ENCODE measurements at places on chromosomes 16 and 17.

- DNase-seq, result peak; percentile 87
Observed at GRCh38 chr16:65547772-65548446, 426.0 kb upstream of the CDH11 start.

DNA sequence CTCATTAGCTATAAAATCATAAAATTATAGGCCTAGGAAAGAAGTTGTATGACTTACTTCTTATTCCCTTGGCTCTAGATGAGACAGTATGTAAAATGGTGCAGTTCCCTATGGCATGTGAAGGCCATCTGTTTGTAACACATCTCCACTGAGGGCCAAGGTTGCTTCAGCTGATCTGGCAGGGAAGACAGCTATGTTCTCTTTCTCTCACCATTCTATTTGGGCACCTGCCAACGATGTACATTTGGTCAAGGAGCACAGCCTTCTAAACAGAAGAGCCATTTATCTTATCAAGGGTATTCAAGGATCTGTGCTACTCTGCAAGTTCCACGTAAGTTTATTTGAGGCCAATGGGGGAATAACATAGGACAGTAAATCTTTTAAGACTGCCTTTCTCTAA, 129.8 kb upstream of the TOM1L1 start:
- DNase-seq, result no peak

DNA sequence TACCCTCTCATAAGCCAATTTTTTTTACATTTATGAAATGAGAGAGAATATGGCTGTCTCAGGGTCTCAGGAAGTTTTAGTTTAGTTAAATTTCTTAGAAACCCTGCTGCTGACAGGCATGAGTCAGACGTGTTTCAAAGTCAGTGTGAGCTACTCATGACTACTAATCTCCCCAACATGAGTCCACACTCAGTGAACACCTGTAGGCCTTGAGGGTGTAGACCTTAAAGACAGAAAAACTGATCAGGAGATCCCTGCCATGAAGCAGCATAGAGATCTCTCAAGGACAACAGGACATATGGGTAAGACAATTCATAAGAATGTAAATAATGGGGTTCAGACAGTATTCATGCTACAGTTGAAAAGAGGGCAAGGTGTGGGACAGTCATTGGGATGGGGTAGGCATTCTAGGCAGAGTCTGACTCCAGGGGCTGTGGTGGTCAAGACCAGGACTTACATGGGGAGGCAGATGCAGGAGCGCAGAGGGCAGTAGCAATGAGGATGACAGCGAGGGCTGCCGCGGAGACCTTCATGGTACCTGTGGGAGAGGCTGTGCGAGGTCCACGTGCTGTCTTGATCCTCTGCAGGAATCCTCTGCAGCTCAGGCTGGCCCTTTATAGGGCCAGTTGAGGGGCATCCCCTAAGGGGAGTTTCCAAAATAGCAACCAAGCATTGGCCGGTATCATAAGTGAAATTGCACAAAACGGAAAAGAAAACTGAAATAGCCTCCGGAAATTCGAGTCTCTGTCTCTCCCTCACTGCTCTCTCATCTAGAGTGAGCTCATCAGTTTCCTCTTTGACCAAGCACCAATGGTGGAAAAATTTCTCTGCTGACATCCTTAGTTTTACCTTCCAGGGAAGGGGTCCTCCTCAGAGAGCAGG, at the start of gene CCL5:
CCL5 (minus strand) TSS at position 588 of the 882 bp plus-strand sequence.
- no peak for DNase-seq

- no peak for DNase-seq
Observed at GRCh38 chr17:36545077-36545464, 352 bp downstream of the GGNBP2 start.

GRCh38 chr16:75909746-75910145, 183.5 kb upstream of the CPHXL start:
- no peak for DNase-seq

- no peak for DNase-seq
Observed at GRCh38 chr16:31094088-31094423, 541 bp downstream of the VKORC1 start.

DNA sequence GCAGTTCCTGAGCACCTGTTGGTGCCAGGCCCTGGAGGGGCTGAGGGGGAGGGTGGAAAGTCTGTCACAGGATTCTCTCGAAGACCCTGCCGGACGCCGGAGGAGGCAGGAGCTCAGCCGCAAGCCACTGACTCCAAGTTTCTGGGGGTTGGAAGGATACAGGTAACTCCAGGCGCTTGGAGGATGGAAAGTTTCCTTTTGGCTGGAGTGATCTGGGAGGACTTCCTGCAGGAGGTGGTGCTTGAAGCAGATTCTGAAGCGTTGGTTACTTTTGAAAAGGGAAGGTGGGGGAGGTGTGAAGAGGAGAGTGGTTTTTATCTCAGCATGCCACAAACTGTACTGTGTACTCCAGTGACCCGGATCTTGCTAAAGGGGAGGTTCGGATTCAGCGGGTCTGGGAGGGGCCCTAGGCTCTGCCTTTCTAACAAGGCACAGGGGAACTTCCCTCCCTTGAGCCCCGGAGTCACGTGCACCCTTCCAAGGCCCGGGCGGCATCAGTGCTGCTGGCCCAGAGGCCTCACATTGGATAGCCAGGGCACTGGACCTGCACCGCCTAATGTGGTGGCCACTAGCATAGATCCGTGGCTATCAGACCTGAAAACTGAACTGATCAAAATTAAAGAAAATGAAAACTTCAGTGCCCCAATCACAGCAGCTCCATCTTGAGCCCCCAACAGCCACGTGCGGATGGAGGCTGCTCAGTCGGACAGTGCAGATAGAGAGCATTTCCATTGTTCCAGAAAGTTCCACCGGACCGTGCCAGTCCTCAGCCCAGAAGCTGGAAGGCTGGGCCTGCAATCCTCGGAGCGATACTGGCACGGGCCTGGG, 42.2 kb upstream of the GSE1 start:
- DNase-seq, result no peak

GRCh38 chr16:48499923-48500381, 110.0 kb downstream of the N4BP1 start:
- peak; percentile 61 for DNase-seq

DNA sequence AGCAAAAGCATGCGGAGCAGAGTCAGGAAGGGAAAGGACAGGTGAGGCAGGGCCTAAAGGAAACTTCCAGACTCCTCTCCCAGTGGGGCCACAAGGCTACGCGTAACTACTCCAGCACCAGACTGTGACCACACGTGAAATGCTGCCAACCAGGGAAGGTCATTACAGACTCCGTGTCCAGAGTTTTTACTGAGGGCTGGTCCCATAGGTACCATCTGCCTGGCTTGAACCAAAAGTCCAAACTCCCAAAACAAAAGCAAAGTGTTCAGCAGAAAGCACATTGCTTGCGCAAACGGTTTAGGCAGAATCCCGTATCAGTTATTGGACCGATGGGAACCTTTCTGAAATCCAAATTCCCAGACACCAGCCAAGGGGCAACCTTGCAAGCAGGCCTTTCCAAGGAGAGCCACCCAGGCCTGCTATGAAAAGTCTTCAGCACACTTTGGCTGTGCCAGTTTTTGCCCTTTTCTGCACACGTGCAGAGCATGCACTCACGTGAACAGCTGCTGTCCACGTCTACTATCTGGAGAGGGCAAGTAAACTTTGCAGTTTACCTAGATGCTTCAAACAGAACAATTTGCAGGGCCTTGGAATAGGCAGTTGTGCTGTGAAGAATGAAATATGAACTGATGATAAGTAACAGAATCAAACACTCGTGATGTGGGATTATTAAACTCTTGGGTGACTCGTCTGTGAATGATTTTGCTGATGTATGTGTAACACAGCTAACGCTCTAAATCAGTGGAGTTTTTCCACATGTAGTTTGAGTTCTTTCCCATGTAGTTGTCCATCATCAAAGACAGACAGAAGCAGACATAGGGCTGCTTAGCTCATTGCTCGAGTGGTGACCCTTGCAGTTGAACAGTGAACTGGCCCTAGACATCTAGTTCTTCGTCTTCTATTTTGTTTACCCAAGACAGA, 58.1 kb upstream of the CRISPLD2 start:
- no peak for DNase-seq

DNA sequence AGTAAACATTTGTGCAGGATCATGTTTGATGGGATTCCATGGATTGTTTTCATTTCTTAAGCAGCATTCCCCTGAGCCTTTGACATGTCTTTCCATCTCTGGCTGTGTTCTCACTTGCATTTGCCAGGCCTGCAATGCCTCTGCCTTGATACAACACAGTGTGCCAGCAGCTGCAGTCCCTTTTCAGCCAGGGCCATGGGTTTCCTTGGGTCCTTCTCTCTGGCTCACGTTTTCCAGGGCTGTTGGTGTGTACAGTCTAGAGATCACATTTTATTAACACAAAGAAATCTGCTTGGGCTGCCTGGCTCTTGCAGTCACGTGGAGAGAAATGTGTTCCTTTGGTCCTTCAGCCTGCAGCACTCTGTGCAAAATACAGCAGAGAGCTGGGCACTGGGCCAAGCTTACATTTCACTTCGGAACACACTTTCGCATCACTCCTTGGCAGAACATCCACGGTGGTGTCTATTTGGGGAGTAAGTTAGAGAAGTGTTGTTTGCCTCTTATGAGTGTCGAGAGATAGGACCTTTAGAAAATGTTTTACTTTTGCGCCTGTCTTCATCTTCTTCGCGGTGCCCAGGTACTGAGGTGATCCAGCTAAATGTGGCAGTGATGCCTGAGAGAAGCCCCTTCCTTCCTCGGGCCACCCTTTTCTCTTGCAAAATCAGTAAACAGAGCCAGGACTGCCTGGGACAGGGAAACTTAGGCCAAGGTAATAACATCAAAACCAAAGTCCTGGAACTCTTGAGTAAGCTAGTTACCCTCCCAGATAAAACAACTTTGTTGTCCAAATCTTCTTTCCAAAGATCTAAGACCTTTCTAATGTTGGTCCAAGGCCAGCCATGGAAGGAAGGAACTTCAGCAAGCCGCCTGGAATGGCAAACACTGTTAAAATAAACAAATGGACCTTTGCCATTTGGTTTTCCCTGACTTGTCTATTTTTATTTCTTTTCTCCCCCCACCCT, 20.9 kb downstream of the HLF start:
- no peak for DNase-seq
